ENCODE measurements at places on chromosomes 3 and 15.

DNA sequence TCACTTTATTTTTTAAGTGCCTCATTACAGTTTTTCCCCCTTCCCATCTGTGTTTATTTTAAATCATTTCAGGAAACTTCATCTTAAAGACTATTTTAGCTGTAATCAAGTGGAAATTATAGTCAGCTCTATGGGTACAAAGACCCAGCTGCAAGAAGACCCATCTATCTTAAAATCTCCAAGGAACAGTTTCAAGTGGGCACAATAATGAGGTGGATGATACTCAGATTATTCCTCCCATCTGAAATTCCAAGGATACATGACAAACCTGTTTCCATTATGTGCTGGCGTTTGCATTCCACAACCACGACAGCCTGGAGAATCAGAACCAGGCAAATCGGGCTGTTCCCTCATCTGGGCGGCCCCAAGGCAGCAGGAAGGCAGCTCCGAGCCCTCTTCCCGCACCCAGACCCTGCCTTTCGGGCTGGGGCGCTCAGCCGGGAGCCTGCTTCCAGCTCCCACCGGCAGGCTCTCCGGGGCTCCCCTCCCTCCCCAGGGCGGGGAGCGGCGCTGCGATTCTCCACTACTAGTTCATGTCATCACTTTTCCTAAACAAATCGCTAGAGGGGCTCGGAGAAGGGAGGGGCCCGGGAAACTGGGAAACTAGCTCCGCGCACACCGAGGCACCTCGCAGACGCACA lies at the start of gene MGLL:
MGLL (minus strand) TSS at position 475 of the 641 bp plus-strand sequence; CDS start at position 278, 197 bp downstream.
- DNase-seq: no peak

- DNase-seq: no peak
These were observed 22.9 kb upstream of the DNAAF4 start for GRCh38 chr15:55530861-55531313.

- no peak for DNase-seq
These were observed 108.1 kb upstream of the ABHD17C start for GRCh38 chr15:80587007-80587406.

DNA sequence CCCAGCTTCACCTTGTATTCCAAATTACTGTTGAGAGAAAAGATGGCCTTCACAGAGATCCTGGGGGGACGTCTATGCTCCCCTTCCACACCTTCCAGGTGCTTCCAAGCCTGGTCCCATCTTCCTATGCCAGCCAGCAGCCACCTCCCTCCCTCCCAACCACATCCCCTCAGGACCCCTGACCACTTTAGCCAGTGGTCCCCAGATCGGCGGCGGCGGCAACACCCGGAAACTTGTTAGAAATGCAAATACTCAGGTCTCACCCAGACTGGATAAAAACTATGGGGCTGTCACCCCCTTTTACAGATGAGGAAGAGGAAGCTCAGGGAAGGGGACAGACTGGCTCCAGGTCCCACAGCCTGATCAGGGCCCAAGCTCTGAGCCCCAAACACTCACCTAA lies 38.0 kb upstream of the PRSS50 start:
- DNase-seq: no peak

DNA sequence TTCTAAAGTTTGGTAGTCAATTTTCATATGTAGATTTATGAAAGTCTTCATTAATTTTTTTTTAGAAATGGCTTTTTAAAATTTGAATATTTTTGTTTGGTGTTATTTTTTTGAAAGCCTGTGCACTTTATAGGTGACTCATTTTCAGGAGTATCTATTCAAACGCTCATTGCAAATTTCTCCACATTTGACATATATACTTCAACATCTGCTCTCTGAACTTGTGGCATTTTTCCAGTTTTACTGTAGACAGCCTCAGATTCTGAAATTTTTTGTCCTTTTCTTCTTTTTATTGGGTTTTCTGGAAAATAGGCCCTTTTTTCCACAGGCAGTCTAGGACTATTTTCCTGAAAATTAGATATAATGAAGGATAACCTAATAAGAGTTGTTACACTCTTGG lies 396.6 kb downstream of the RBMS3 start:
- no peak for DNase-seq

DNA sequence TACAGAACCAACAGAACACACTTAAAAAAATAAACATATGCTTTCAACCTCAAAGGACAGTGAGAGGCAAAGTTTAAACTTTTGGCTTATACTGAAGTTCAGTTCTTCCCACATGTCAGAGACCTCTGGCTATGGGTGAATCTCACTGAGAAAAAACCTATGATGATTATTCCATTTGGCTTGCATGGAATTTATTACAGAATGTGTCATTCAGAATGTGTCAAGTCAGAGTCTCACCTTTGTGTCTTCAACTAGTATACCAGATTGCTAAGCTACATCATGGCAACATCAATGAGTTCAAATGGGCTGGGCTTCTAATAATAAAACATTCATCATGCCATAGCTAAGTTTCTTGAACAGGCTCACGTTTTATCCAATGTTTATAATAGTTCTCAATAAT lies 987.0 kb downstream of the NTRK3 start:
- no peak for DNase-seq

DNA sequence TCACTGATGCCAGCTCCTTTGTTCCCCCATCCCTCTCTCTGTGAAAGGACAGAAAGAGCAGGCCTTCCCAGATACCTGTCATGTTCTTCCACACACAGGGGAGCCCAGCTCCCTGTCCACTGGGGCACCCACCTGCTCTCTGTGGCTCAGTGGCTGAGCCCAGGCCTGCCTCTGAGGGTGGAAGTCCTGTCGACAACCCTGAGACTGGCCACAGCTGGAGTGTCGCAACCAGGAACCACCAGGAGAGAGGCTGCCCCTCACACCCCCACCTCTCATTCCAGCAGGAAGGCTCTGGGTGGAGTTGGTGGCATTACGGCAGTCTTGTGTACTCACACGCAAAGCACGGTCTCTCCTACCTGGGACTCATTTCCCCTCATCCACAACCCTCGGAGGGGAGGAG lies 66.3 kb downstream of the MEGF11 start:
- no peak for DNase-seq

All from cortex of kidney (tissue), 1 donor.